ENCODE measurements at places on chromosomes 12 and 14.
A peak's percentile ranks its signal among the peaks of the same experiment; 100 is the strongest.

- DNase-seq: no peak
These were observed 57.7 kb downstream of the HMGA2 start for GRCh38 chr12:65881965-65882413.

DNA sequence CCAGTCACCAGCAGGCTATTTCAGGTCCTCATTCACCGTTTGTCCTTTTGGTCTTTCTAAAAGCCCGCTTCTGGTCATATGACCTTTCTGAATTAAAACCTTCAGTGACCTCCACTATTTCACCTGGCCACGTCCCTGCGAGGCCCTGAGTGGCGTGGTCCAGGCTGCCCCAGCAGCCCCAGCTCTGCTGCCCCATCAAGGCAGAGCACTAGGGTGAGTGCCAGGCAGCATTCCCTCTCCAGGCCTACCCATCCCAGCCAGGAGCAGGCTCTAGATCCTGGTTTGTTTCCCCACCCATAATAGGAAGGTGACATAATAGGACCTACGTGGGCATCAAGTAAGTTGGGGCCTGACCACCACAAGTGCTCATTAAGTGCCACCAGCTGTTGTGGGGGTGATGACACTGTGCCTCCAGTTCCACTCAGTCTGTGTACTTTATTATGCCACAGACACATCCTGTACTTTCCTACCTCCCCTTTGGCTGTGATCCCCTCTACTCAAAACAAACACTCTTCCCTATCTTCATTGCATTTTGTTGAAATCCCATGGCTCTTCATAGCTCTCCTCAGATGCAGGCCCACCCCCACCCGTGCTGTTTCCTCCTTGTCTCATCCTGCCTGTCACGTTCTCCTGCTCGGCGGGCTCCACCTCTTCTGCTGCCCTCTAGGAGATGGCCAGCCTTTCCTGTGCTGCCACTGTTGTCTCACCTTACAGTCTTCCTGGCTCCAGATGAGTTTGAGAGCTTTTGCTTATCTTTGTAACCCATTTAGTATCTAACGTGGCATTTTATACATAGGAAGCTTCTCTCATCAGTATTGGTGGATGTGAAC lies 21.4 kb downstream of the CKB start:
- no peak for DNase-seq

DNA sequence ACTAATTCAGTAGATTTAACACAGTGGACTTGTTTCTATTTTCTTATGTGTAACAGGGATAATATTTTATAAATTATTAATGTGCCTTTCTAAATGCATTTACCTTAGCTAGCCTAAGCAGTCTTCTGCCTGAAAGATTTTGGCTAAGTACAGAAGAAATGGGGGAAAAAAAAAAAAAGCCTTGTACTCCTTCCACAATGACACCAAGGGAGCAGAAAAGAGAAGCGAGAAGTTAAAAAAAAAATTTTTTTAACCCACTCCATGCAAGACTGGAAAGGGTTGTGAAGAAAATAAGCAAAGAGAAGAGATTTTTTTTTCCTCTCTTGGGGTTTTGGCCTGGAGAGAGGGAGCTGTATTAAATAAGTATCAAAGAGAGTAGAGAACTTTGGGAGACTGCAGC lies 28.7 kb downstream of the NELL2 start:
- no peak for DNase-seq

GRCh38 chr12:15545334-15545733 lies 223.0 kb downstream of the PTPRO start:
- DNase-seq: no peak

DNA sequence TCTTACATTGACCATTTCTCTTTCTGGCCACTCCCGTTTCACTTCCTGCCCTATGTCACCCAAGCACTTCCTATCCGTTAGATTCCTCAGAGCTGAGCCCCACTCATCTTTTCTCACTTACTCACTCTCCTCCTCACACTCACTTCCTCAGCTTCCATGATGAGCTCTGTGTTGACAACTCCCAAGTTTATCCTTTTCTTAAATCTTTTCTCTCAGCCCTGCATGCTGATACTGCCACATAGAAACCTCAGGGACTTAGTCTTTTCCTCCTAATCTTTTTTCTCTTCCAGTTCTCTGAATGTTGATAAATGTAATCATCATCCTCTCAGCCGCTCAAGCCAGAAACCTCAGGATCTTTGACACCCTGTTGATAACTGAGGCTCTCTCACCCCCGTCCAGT lies 99.6 kb downstream of the ANO6 start:
- DNase-seq: no peak

GRCh38 chr14:100860556-100861187 lies 34.8 kb downstream of the MEG3 start:
- DNase-seq: no peak

DNA sequence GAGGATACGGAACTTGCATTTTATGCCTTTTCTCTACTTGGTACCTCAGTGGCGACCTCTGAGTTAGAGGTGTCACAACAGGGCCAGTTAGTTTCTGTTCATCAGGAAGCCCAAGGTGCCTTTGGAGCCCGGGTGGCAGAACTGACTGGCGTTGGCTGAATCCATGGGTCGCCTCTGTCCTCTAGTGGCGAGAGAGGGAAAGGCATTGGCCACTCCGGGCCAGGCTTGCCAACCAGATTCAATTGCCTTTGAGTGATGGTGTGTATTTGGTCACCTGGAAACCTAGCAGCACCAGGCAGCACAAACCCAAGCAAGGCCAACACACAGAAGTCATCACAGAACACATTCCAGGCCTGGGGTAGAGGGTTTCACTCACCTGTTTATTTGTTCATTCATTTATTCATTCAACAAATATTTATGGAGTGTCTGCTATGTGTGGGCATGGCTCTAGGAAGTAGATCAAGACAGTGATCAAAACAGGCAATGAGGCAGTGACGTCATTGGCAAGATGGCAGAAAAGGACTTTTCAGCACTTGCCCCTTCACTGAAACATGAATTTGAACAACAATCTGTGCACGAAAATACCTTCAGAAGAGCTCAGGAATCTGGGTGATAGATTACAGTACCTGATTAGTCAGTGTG lies 40.5 kb upstream of the KCNA5 start:
- no peak for DNase-seq

DNA sequence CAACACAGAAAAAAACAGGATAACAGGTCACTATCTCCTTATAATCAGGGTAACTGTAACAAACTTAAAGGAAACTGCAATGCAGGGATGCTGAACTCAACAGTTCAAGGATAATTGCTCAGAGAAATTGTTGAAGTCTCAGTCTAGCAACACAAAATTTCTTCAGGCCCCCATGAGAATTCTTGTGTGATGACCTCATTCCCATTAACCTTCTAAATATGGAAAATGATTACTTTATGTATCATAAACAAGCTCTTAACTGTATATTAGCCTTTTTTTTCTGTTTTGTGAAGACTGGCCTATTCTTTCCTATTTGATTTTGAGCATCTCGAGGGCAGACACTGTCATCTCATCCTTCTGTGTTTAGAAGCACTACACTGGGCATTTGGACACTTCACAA lies 47.1 kb downstream of the IGF1 start:
- no peak for DNase-seq

DNA sequence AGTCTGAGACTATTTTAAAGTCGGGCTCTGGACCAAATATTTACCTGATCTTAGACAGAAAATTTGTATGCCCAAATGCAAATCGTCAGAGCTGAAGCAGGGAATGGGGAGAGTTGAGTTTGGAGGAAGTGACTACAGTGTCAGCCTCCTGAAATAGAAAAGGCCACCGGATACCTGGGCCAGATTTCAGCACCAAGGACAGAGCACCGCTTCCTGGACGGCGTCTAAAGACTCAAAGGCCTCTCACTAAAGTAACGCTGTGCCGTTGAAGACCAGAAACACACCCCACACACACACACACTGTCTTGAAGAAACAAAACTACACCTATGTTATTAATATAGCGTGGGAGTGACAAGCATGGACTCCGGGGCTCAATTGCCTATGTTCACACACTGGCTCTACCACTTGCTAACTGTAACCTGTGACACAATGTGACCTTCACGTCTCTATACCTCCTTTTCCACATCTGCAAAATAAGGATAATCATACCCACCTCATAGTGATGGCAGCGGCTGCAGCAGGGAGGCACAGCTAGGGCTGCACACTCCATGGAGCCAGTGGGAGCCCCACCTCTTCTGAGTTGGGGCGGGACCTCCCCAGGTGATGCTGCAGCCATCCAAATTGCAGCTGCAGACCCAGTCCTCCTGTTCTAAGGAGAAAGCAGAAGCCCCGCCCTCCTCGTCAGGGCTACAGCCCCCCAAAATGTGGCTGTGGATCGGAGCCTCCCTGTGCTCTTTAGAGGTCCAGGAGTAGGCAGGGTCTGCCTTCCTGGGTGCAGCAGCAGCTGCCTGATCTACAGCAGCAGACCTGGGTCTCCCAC lies 35.6 kb downstream of the KRT76 start:
- peak; percentile 1 for DNase-seq

- DNase-seq: peak; percentile 39
These were observed 158.0 kb downstream of the EGLN3 start for GRCh38 chr14:33792720-33793368.
